ENCODE measurements at places on chromosomes 4 and X.

DNA sequence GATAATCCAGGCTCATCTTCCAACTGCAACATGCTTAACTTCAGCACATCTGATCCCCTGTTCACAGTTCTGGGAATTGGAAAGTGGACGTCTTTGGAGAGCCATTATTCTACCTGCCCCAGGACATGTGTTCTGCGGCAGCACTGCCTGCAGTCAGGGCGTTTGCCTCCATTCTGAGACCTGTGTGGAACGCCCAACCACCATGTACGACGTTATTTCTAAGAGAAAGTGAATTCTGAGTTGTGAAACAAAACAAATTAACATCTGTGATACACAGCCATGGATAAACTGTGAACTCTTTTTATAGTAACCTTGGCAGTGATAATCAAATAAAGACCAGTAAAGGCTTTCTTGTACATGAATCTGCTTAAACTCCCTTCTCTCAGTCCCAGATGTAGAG is 195.8 kb downstream of the AASDH start:
- DNase-seq: no peak

- no peak for DNase-seq
These were observed 19.0 kb downstream of the GAB1 start for GRCh38 chr4:143355540-143356217.

DNA sequence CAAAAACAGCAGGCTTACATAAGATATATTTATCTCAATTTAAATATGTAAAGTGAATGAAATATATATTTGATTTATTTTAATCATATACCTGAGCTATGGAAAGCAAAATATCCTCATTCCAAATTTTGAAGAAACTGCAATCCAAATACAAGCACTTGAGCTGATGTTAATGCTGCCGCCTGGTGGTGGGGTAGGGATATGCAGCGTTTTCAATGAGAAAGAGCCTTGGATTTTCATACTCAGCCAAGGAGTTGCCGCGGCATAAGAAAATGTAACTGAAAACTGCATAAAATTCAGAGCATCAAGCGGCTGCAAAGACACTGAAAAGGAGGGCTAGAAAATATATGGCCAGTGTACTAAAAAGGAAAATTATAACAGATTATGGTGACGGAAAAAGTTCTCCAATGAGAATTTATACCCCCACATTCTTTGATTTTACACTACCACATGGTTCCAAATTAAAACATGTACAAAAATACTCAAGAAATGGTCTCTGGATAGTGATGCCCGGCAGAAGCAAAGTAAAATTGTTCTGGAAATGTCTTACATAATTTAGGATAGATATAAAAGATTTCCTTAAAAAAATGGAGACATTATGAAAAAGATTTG is 660.3 kb upstream of the PITX2 start:
- DNase-seq: no peak

GRCh38 chr4:165450871-165451270 is 72.1 kb downstream of the CPE start:
- DNase-seq: no peak
